ENCODE measurements at places on chromosomes 12 and 14. TPM values are rescaled to one million over a fixed set of nuclear protein-coding genes. Genes with fewer than 3 reads are reported as not detected.

GRCh38 chr14:50335389-50335788, 23.3 kb downstream of the DMAC2L start:
- peaks cover 17% of the 10 kb centered on the region for H3K4me1 ChIP-seq
- no peaks in the 10 kb centered on the region for H3K27me3 ChIP-seq
- no peak for DNase-seq
- H3K4me3 ChIP-seq, result peak overlapping the region; percentile 36

GRCh38 chr14:22658946-22659345, 14.8 kb upstream of the OR6J1 start:
- H3K4me3 ChIP-seq, result no peak overlapping the region
- H3K36me3 ChIP-seq, result no peaks in the 10 kb centered on the region
- H3K4me1 ChIP-seq, result peaks cover 3% of the 10 kb centered on the region
- H3K27ac ChIP-seq, result no peak overlapping the region
- DNase-seq, result no peak
- H3K27me3 ChIP-seq, result peaks cover 5% of the 10 kb centered on the region

Gene FAM181A
- total RNA-seq, result not detected

Gene ST8SIA1
- total RNA-seq, result 7.6 TPM
